Stimulated activated CD8-positive, alpha-beta memory T cell treated with anti-CD3 and anti-CD28 coated beads, Interleukin-4, amount 100 ng/mL, for 1 hour (primary cell): ENCODE measurements at places on chromosomes 12 and 14.

- no peak for DNase-seq
Observed at GRCh38 chr14:100618763-100619320, 31.6 kb upstream of the BEGAIN start.

DNA sequence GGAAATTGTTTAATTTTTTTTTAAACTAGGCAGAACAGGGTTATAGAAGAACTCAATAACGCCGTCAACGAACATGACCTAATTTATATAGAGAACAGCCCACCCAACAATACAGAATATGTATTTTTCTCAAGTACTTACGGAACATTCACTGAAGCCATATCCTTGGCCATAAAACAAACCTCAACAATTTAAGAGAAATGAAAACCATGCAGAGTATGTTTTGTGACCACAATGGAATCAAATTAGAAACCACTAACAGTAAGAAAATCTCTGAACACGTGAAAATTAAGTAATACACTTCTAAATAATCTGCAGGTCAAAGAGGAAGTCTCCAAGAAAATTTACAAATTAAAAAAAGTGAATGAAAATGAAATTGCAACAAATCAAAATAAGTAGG, 9.4 kb downstream of the SART3 start:
- DNase-seq = no peak

DNA sequence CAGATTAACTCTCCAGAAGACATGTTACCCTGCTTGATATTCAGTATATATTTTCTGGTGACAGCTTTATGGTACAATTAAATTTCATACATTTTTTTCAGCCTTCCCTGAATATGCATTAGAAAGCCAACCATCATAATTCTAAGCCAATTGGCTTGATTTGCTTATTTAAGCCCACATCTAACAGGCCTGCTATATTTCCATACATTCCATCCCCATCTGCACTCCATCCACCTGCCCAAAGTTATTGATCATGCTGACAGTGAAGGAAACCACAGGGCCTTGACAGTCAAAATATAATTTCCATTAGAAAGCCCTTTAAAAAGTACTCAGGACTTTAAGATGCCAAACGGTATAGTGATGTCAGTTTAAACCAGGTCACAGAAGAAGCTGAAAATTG, 164.3 kb downstream of the GXYLT1 start:
- DNase-seq = no peak

DNA sequence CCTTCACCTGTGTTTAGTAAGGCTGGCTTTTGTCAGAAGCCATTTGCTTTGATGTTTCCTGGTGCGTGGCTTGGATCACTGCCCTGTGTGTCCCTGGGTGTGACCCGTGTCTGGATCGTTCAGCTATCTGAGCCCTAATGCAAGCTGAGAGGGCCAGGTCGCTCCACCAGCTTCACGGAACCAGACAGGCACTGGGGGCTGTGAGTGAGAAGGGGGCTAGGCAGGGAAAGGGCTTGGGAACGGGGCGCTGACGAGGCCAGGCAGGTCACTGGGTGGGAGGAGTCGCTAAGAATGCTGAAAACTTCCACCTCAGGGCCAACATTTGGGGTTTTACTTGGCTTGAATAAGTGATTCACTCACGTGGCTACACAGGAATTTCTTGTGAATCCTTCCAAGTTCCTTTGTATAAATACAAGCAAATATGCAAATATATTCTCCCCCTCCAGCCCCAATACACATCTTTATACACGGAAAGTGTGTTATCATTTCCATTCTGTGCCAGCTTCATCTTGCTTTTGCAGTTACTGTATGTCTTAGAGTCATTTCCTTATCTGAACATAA, 24.2 kb upstream of the MMP17 start:
- no peak for DNase-seq

- DNase-seq = no peak
Observed at GRCh38 chr14:61812347-61813095, 50.3 kb downstream of the SNAPC1 start.

DNA sequence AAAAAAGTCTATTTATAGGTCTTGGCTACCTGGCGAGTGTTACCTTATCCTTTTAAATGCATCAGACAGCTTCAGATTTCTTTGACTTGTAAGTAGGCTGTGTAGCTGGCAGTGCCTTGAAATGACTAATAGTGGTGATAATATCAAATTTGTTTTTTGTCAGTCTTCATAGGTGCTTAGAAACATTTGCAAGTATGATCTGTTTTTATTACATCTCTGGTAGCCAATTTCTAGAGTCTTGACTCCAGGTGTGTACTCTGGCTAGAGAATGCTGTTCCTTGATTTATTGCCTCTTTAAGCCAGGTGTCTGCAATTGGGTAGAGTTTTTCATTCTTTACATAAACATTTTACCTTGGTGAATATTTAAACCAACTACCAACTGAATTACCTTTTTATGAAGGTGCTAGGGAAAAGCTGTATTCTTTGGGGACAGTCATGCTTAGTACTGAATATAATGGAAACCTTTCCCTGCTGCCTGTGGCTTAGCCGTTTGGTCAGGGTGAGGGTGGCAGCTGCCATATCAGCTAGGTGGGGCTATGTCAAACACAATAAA, 32.6 kb downstream of the MLXIP start:
- DNase-seq = no peak

- no peak for DNase-seq
Observed at GRCh38 chr14:66228267-66228970, 257.8 kb upstream of the CCDC196 start.

- DNase-seq = no peak
Observed at GRCh38 chr14:95077345-95077744, 80.0 kb downstream of the DICER1 start.

DNA sequence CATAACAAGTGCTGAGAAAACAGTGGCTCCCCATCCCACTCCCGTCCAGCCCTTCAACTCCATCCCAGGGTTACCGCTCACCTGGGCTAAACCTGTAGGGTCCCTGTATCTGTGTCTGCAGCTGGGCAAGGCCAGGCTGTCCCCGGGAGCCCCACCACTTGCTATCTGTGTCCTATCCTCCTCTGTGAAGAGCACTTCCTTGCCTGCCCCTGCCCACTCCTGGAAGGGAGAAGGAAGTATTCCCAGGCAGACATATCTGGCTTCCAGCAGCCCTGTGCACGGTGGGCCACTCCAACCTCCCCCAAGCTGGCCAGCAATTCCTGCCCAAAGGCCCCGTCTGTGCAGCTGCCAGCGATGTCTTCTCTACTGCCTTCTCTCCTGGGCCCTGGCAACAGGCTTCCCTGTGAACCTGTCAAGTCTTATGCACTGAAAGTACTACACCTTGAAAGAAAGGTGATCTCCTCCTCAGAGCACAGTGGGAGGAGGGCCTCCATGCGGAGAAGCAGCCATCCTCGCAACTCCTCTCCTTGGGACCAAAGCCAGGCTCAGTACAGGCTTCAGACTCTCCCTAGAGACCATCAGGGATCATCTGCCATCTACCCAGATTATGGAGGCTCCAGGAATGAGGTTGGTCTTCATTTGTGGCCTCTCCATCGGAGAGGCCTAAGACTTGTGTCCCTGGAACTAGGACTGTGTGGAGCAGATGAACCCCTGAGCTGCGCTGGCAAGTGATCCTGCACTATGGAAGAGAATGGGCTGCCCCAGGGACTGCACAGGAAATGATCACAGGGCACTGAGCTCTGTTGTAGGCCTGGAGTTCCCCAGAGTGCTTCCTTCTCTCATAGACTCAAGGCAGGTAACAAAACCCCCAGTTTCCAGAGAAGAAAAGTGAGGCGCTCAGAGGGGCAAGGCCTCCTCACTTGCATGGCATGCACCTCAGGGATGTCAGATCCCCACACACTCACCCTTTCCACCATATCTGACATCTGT, 663.6 kb downstream of the BCL11B start:
- DNase-seq = no peak

- DNase-seq = no peak
Observed at GRCh38 chr12:6996040-6996441, 22.2 kb downstream of the LPCAT3 start.

DNA sequence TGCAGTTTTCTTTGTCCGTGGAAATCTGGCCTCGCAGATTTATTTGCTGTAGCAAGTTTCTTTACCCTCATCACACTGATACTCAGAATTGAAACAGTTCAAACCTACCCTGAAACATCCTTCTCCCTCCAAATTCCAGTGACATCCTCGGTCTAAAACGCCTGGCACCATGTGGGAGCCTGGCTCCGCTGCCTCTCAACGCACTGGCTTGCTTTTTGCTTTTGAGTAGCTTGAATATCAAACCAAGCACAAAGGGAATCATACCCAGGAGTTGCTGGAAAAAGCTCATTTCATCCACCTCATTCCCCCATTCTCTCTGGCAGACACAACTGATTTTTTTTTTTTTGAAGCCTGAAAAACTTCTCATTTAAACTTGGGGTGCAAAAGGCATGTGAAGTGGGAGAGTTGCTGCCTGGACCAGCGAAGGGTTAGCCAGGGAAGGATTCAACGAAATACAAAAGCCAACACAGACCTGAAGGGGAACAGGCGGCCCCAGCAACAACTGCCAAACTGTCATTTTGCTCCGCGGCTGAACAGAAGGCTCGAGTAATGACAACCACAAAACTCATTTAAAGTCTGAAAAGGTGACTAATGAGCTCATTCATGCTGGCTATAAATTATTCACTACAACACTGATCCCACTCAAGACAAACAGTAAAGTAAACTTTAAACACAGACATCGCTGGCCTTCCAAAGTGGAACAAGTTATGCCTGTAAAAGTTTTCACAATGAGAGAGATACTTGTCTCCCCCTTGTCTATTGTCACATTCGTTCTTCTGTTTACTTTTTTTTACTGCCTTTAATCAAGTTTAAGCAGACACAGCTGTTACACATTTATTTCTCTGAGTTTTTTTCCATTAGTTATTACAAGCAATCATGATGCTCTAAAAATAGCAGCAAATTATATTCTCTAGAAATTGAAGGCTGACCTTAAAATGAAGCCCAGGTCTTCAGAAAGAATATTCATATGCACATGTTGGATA, 12.5 kb upstream of the FOXN3 start:
- no peak for DNase-seq

DNA sequence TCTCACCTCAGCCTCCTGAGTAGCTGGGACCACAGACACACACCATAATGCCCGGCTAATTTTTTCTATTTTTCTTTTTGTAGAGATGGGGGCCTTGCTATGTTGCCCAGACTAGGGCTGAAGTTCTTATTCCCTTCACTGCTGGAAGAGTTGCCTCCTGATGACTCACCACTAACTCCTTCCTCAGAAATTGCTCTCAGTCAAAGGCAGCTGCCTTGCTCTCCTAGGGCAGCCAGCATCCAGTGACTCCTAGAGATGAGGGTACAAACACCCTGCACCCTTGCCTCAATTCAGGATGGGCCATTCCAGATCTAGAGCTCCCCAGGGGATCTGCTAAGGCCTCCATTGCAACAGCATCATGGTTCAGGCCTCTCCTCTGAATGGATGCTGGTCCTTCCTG, 54.0 kb upstream of the RASSF8 start:
- DNase-seq = no peak

- DNase-seq = no peak
Observed at GRCh38 chr12:70615174-70615866, 21.9 kb downstream of the PTPRB start.

- DNase-seq = no peak
Observed at GRCh38 chr14:103016594-103016993, 40.8 kb downstream of the CDC42BPB start.

DNA sequence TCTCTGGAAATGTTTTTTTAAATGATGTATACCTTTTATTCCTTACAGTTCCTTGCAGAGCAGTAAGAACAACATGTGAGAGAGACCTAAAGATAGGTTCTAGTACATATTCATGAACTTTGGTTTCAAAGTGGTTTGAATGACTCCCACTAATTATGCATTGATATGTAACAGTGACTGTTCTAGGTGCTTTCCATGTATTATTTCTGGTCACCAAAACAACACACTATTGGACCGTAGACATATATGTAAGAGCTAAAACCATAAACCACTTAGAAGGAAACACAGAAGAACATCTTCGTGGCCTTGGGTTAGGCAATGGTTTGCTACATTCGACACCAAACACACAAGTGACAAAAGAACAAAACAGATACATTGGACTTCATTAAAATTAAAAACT, 37.9 kb downstream of the SOX5 start:
- DNase-seq = no peak

DNA sequence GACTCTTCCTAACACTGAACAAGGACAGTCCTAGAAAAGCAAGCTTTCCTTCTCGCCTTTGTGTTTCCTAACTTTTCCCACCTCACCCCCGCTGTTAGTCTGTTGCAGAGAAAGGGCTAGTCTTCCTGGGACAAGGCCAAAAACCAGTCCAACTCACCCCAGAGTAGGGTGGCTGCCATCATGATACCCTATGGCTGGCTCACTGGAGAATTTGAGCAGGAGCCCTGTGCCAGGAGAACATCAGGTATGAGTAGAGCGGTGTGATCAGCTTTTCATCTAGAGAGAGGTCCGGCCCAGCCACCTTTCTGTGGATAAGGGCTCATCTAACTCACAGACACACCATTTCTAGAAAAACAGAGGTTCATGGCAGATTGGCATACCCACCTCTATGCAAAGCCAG, 16.7 kb upstream of the ZFP36L1 start:
- DNase-seq = no peak

- DNase-seq = no peak
Observed at GRCh38 chr14:55980970-55981369, 137.2 kb upstream of the PELI2 start.

GRCh38 chr14:42027271-42027670, 420.6 kb downstream of the LRFN5 start:
- no peak for DNase-seq

- no peak for DNase-seq
Observed at GRCh38 chr14:99807413-99808153, 14.4 kb downstream of the EML1 start.

- DNase-seq = no peak
Observed at GRCh38 chr12:8038659-8039114, 6.2 kb downstream of the FOXJ2 start.

DNA sequence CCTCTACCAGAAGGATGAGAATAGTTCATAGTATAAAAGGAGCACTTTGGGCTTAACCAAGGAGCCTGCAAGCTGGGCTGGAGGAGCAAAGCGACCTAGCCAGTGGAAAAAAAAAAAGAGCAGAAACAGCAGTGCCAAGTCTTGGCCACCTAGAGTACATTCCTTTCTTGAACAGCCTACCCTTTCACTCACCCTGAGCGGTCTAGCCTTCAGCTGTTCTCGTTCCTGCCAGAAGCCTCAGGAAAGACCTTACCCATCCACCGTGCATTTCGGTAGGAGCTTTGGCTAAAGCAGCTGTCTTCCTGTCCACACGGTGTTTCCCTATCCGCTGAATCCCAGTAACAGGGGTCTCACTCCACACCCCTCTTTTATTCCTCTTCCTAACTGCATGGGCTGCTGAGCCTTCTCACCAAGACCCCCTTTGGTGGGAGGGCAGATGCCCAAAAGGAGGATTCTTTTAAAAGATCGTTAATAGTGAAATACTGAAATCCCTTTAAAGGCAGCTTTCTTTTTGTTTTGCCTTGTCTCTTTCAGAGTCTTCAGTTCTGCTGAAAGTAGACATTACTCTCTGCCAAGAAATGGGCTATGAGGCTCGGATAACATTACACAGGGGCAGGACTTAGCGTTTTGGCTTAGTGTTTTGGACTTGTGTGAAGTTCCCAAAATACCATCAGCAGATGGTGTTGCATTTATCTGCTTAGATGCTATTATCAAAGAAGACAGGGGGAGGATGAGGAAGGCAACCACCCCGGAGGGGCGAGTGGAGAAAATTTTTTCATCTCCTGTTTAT, 88.5 kb upstream of the METAP2 start:
- no peak for DNase-seq
